OCI-LY7 (cell line): ENCODE measurements at places on chromosomes 3 and 15. TPM values are rescaled to one million over a fixed set of nuclear protein-coding genes. Genes with fewer than 3 reads are reported as not detected.

Gene PLA1A
- not detected in 2 replicates for total RNA-seq

DNA sequence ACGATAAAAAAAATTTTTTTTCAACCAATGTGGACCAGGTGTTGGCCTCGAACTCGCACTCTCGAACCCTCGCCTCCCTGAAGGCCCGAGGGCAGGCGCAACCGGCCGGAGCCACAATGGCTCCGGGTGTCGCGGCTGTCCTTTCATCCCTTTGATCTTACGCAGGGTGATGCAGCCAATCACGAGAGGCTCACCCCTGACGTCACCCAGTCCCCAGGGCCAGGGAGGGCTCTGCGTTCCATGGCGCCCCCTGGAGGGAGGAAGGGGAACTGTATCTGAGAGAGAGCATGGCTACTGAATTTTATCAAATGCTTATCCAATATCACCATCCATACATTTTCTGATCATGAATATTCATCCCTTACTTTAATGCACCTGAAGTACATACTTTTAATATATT, 15.4 kb upstream of the GMNC start:
- DNase-seq = no peak

DNA sequence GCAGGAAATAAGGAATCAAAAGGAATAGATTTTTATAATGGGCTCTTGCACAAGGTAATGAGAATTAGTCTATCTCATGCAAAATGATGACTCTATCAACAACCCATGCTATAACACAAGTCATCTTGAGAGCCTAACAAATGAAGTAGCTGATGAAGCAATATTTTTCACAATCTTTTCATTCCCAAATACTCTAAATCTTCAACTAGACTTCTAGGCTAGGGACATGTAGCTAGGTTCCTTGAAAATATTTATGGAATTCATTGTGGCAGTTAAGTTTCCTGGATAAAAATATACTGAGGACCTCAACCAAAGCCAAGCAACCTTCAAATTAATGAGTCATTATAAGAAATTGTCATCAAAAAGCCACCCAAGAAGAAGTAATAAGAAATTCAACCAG, 55.4 kb downstream of the DCBLD2 start:
- no peak for DNase-seq

DNA sequence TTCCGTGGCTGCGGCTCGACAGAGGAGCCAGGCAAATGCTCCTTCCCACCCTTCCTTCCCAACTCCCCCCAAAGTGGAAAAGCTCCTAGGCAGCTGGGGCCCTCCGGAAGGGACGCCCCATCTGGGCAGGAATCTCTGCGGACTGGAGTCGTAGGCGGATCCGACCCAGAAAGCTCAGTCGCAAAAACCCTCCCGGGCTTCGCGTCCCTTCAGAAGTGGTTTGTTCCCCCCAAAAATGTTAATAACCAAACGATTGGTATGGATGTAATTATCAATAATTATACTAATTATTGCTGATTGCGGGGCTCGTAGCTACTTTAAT, 3.8 kb downstream of the RNU6-1 start:
- no peak for DNase-seq

GRCh38 chr3:169755488-169755887, 9.4 kb downstream of the TERC start:
- DNase-seq = no peak

Gene MAN2A2
- 11.6 and 17.4 TPM in 2 replicates for total RNA-seq

DNA sequence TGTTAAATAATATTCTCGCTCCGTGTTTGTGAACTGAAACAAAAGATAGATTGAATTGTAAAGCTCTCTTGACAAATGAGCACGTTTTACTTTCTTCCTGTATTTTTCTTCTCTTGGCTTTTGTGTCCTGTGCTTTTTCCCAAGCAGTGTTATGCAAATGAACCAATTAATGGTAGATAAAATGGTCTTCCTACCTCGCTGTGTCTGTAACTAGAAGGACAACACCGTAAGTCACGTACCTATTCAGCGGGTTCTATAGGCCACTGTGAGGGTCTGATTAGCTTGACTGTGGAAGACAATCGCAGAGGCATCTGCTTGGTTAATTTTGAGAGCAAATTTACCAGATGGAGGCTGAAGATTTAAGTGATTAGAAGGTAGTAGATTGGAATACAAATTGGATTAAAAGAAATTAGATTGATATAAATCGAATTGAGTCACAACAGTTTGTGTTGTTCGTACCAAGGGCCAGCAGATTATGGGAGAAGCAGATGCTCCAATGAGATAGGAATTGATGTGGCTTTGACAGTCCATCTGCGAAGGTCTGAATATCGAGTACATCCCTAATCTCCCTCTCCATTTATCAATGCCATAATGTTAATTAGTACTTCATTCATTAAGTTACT, 40.2 kb downstream of the ROBO2 start:
- no peak for DNase-seq

DNA sequence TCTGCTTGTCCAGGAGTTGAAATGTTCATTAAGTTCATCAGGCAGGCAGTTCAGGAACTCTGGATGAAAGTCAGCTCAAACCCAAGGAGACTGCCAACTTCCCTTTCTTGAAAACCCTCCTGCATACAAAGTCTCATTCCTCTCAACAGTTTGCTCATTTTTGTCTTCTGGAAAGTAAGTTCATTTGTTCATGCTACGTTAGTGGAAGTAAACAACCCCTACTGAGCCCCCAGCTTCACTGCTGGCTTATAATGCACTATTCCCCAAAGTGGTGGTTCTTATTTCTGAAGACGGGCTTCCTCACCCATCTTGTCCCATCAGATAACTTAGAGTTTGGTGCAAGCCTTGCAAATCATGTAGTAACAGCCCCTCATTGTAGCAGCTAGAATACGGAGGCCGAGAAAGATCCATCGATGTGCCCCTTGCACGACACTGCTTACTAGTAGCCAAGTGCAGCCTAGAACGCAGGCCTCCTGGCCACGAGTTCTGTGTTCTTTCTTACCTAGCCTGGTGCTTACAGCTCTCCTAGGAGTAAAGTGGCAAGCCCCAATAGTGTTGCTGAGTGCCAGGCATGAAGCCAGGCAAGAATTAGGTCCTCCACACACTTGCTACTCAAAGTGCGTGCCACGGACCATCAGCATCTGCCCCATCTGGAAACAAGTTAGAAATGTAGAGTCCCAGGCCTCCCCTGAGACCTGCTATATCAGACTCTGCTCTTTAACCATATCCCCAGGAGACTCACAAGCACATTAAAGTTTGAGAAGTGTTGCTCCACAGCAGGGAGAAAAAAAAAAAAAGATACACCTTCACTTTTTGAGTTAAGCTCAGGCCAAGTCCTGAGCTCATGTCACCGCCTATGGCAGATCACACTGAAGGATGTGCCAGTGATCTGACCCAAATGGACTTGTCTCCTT, 82.5 kb downstream of the RFTN1 start:
- DNase-seq = peak; percentile 98

Gene CPLX3
- 1.5 and 2.1 TPM in 2 replicates for total RNA-seq

GRCh38 chr3:35727179-35727578, 87.9 kb downstream of the ARPP21 start:
- no peak for DNase-seq

DNA sequence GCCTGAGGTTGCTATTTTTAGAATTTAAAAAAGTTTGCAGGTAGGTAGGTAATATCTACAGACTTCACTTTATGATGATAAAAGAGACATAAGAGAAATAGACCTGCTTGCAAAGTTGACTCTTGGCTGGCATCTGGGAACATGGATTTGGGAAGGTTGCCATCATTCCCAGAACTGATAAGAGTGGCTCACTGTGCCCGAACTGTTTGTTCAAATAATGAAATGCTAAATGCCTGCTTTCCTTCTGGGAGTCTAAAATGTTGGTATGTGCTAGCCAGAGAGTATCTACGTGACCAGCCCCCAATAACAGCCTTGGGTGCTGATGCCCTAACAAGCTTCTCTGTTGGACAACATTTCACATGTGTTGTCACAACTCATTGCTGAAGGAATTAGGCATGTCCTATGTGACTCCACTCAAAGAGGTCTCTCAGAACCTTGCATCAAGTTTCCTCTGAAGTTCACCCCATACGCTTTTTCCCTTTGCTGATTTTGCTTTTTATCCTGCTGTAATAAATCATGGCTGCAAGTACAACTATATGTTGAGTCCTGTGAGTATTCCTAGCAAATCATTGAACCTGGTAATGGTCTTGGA, 95.5 kb downstream of the FHIT start:
- DNase-seq = no peak
